Dermis microvascular lymphatic vessel endothelial cell (primary cell): ENCODE measurements at places on chromosomes 1 and 21. TPM values are rescaled to one million over a fixed set of nuclear protein-coding genes. Genes with fewer than 3 reads are reported as not detected.

The KHDC4 gene
- total RNA-seq = 14.6 and 18.6 TPM in 2 replicates

The PPFIA4 gene
- total RNA-seq = 0.13 TPM in 2 replicates

The CLCA4 gene
- not detected in 2 replicates for total RNA-seq

The ELAPOR1 gene
- 0.13 and 0.26 TPM in 2 replicates for total RNA-seq

The CHODL gene
- 0.13 TPM in 2 replicates for total RNA-seq

The KCNJ6 gene
- total RNA-seq = not detected in 2 replicates

The RYR2 gene
- total RNA-seq = 0.25 and 0.26 TPM in 2 replicates

The PRAMEF12 gene
- total RNA-seq = not detected in 2 replicates

The RCSD1 gene
- total RNA-seq = 21.4 and 28.8 TPM in 2 replicates

The PDZK1 gene
- 0.13 TPM in 1 of 2 replicates, not detected in the other for total RNA-seq

The NR0B2 gene
- total RNA-seq = not detected in 2 replicates

The C1orf94 gene
- total RNA-seq = not detected in 2 replicates
